ENCODE measurements at places on chromosomes 1 and 21.

GRCh38 chr1:233582439-233582838, 31.5 kb upstream of the KCNK1 start:
- no peak for DNase-seq

- no peak for DNase-seq
Observed at GRCh38 chr21:37087188-37087587, 14.1 kb downstream of the TTC3 start.

- DNase-seq = no peak
Observed at GRCh38 chr1:160797271-160797709, 1.3 kb downstream of the LY9 start.

DNA sequence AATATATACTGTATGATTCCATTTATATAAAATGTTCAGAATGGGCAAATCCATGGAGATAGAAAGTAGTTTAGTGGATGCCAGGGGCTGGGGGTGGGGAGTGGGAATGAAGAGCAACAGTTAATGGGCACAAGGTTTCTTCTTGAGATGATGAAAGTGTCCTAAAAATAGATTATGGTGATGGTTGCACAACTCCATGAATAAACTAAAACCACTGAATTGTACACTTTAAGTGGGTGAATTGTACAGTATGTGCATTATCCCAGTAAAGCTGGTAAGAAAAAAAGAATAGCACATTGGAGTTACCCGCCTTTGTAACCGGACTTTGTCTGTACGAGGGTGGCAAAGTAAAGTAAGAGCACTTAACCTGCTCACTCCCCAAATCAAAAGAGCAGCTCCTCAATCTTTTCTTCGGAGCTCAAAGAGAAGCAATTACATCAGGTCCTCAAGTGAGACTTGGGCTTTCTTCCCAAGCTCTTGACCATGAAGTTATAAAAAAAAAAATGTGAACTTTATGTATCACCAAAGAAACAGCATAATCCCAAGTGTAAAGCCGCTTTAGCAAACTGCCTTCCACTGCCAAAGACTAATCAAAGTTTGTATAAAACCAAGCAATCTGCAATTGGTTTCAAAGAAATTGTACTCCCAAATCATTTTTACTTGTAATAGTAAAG, 32.1 kb downstream of the ALDH9A1 start:
- DNase-seq = no peak

DNA sequence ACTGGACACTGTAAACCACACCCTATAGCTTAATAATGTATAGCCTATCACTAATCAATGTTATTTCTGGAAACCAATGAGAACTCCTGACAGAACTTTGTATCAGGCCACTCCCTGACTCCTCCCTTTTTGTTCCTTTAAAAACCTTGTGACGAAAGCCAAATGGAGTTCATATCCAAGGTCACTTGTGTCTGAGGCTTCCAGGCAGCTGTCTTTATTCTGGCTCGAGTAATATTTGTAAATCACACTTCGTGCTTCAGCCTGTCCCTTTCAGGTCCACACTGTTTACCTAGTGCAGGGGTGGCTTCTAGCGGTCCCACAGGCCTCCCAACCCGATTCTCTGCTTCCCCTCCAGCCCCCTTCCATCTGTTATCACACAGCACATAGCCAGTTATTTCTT, 16.2 kb upstream of the CAPN9 start:
- DNase-seq = no peak

- no peak for DNase-seq
Observed at GRCh38 chr1:47696737-47697441, 259.0 kb downstream of the FOXD2 start.

DNA sequence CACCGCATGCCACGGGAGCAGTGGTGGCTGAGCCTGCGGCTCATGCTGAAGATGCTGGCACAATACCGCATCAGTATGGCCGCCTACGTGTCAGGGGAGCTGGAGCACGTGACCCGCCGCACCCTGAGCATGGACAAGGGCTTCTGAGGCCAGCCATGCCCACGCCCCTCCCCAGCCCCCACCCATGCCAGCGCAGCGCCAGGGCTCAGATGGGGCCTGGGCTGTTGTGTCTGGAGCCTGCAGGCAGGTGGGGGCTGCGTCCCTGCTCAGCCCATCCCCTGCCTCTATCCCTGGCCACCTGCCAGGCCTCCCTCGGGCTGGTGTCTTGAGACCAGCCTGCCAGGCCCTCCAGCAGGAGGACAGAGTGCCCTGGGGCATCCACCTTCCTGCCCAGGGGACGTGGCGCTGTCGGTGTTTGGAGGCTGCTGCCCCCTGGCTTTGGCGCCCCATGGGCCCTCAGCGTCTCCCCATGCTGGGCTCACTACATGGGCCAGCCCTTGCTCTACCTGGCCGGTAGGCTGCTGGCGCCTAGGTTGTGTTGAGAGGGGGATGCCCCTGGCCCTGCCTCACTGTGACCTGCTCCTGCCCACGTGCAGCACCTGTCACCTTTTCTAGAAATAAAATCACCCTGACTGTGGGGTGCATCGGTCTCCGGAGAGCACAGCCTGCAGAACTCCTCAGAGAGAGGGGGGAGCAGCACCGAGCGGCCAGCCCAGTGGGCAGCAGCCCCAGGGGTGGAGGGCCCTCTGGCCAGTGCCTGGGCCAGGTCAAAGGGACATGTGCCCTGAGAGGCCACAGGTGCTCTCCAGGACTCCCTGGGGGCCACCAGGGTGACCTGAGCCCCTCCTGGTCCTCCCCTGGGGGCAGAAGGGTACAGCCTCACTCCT, 12.2 kb downstream of the CFAP410 start:
- no peak for DNase-seq

- DNase-seq = no peak
Observed at GRCh38 chr1:19525607-19526545, 40.5 kb upstream of the CAPZB start.

DNA sequence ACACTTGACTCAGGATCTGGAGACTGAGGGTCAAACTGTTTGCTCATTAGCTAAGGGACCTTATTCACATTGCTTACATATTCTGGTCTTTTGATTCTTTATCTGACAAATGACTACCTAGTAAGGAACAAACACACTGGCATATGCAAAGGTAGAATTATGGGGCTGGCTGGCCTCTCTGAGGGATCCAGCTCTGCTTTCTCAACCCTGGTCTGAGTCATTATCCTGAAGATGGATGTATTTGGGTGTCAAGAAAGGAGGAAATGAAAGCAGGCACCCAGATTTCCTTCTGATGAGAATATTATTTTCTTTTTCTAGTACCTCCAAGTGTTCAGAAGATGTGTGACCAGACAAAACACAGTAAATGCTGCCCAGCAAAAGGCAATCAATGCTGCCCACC, 6.0 kb downstream of the SMCP start:
- no peak for DNase-seq

GRCh38 chr1:84689514-84690396, 506 bp downstream of the SSX2IP start:
- no peak for DNase-seq

GRCh38 chr1:221781102-221781755, 39.3 kb upstream of the DUSP10 start:
- no peak for DNase-seq

GRCh38 chr1:112779665-112780526, 64.8 kb upstream of the PPM1J start:
- DNase-seq = no peak

GRCh38 chr1:28966617-28967016, 52.2 kb downstream of the EPB41 start:
- no peak for DNase-seq

GRCh38 chr1:116560704-116561490, 9.9 kb downstream of the CD58 start:
- no peak for DNase-seq

DNA sequence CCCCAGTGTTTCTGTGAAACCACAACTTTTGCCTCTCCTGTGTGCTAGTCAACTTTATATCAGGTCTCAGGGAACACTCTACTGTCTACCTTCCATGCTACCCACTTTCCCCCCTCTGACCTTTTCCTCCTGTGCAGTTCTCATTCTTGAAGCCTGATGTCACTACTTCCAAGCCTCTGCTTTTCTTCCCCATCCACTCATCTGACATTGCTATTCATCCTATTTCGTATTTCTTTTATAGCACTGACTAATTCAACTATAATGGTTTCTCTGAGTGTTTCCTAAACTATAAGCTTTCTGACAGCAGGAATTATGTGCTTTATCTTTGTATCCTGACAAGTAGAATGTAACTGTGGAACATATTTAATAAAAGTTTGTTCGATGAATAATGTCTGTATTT, 18.2 kb upstream of the DPH5 start:
- DNase-seq = no peak

- no peak for DNase-seq
Observed at GRCh38 chr1:163471779-163472650, 150.3 kb downstream of the NUF2 start.
